ENCODE measurements at places on chromosomes 6 and 20. TPM values are rescaled to one million over a fixed set of nuclear protein-coding genes. Genes with fewer than 3 reads are reported as not detected.

GRCh38 chr6:72739368-72739779 lies 117.5 kb downstream of the KCNQ5 start:
- no peak for DNase-seq

DNA sequence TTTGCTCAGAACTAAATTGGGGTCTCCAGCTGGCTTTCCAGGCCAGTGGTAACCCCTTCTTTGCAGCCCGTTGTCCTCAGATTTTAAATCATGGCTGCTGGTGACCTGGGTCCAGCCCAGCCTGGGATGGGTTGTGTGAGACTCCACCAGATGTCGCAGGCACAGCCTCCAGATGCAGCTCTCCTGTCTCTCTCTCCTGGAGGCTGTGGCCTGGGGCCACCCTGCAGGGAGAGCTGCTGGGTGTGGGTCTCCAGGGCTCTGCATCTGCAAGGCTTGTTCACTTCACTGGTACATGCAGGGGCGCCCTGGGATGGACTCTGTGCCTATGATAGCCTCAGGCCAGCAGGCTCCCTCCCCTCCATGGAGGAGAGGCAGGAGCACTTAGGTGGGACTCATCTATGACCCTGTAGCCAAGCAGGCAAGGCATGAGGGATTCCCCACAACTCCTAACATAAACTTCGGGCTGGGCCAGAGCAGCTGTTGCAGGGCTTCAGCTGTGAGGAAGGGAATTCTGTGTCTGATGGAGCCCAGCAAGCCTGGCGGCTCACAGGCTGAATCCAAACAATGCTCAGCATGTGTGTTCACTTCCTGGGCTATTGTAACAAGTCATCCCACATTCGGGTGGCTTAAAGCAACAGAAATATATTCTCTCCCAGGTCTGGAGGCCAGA lies 94.7 kb upstream of the NXT1 start:
- DNase-seq, result no peak

- DNase-seq, result no peak
These were observed 2.0 kb downstream of the LAMP5 start for GRCh38 chr20:9516234-9516871.

DNA sequence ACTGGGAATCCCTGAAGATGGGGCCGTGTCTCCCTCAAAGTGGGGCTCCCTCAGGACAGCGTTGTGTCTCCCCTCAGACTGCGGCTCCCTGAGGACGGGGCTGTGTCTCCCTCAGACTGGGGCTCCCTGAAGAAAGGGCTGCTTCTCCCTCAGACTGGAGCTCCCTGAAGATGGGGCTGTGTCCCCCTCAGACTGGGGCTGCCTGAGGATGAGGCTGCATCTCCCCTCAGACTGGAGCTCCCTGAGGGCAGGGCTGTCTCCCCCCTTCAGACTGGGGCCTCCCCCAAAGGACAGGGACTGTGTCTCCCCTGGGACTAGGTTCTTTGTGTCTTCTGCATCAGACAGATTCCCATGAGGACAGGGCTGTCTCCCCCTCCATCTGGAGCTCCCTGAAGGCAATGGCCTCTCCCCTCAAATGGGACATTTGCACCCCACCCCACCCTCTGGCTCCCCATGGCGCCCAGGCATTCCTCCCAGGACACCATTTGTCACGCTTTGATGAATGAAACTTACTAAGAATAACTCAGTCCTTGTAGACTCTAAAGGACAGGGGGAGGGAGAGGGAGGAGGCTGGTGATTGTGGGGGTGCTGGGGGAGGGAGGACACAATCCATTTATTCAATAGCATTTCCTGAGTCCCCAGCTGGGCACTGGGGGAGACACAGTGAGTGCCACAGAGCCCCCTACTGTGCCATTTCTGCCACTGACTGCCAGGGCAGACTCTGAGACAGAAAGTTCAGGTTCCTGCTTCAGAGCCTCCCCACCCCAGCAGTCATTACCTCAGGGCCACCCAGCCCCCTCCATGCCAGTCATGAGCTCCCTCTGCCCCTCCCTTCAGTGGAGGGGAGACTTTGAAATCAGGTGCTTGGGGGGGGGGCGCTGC lies 122.4 kb downstream of the MRPL14 start:
- no peak for DNase-seq

GRCh38 chr6:57017069-57017468 lies 29.4 kb upstream of the KIAA1586 start:
- no peak for DNase-seq

DNA sequence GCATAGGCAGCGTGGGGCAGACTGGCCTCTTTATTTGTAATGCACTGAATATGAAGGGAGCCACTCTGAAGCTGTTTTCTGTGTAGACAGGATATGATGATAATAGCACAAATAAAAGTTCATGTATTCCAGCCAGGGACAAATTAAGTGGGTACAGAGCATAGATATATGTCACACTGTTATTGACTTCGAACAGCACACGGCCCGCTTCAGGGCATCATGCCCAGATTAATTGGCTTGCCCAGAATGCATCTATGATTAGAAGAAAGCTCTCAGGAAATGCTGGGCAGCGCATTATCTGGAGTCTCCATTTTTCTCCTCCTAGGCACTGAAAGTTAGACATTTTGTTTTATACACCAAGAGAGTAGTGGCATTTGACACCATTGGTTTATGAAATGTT lies 26.3 kb upstream of the SASH1 start:
- no peak for DNase-seq

DNA sequence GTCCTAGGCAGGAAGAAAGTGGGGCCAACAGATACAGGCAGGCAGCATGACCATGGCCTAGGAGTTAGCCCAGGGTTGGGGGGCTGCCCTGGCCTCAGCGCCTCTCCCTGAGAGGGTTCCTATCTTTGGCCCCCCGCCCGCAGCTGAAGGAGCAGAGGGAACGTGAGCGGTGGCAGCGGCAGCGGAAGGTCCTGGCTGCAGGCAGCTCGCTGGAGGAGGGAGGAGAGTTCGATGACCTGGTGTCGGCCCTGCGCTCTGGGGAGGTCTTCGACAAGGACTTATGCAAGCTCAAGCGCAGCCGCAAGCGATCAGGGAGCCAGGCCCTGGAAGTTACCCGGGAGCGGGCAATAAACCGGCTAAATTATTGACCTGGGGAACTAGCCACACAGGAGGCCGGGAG lies 32.6 kb downstream of the MOCS1 start:
- DNase-seq, result no peak

DNA sequence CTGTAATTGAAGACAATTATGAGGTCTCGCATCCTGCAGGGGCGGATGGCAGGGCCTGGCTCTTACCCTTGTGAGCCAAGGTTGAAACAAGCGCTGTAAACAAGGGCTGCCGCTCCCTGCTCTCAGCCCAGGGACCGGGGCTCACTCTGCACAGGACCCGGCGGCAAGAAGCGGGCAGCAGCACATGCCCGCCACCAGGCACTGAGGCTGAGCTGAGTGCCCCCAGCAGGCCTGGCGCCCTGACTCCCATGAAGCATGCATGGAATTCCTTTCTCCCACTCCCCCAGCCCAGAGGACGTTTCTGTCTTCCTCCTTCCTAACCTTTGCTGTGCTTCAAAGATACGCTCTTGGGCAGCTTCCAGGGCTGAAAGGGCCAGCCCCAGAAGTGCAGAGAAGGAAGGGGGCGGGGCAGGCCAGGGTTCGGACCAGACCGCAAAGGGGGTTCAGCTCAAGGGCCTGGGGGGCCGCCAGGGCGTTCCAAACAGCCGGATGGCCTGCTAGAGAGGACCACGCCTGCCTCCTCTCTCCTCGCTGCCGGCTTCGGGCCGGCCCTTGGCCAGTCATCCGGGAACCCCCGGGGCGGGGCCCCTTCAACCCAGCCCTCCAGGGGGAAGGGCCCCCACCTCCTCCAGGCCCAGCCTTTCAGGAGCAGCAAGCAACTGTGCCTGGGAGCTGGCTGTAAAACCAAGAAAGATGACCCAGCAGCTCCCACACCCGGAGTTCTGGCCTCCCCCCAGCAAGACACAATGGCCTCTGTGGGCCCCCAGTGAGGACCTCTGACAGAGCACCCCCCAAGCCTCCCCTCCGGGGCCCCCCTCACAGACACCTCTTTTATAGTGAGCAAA lies 109.9 kb downstream of the NOL4L start:
- peak; percentile 81 for DNase-seq

- no peak for DNase-seq
These were observed 16.1 kb upstream of the ROS1 start for GRCh38 chr6:117441824-117442264.

GRCh38 chr20:23488470-23488869 lies 2.4 kb upstream of the CST8 start:
- DNase-seq, result no peak

DNA sequence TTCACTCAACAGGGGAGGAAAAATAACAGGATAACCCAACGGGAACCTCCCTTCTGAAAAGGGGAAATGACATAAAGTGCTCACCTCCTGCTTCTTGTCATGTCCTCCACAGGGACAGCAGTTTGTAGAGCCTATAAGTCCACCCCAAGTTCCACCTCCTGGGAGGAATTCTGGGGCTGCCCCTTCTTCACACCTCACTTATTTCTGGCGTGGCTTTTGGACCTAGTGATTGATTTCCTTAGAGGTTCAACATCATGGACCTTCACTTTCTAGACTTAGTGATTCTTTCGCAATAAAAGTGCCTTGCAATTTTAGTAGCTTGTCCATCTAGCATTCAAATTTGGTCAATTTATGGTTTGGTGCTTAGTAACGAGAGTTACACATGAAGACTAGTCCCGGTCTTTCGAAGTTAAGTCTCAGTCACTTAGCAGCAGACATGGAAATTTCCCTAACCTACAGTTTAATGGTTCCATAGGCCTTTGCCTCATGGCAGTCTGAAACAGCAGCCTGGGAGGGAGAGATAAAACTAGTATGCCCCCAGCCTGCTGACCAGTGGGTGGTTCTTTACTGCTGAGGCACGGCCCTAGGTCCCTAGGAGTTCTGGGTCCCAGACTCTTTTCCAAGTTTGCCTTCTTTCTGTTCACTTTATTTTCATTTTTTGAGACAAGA lies 59.2 kb upstream of the CDKAL1 start:
- DNase-seq, result no peak

DNA sequence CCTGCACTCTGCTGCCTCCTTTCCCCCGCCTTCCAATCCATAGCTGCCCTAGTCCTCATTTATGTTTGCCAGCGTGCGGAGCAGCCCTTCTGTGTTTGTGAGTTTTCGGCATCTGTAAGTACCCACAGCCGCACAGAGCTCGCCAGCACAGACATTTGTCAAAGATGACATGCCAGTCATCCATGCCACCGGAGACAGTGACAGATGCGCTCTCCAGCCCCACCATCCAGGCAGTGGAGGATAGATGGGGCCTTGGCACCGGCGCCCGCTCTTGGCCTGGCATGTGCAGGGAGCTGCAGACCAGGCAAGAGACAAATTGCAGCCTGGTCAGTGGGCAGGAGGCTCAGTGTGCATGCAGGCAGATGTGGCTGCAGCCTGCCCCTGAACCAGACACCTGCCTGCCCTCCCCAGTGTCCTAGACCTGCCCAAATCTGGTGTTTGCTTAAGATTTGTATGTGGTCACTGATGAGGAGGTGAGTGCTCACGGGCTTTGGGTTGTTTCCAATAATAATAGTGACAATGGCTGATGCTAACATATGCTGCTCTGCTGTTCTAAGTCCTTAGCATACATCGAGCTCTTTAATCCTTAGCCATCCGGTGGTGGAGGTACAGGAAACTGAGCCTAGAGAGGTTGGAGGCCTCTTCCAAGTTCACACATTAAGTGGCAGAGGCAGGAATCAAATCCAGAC lies 78.1 kb downstream of the UNC5CL start:
- DNase-seq, result no peak

DNA sequence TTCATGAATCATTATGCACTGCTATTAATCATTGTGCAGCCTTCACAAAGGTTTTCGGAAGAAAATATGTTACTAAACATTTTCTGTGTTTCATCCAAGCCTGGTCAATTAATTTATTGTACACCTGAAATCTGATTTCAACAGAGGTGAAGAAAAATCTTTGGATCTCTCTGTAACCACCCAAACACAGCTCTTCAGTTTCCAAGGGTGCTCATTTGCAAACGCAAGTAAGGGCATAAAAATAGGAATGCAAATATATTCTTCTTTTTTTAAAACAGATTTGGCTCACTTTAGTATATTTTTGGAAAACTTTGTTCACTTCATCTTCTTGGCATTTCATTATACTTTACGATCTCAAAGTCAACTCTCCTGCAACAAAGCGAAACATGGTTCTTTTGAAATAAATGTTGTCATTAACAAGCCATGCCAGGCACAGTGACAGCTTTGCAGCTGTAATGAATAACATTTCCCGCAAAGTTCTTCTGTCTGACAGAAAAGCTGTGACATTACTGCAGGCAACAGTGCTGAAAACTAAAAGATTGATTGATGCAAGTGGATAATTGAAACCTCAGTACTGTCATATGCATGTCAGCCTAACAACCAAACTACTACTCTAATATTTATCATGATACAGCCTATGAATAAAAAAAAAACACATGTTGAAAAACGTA lies 348.3 kb downstream of the FRK start:
- DNase-seq, result no peak

GRCh38 chr6:168355716-168356522 lies 36.3 kb upstream of the DACT2 start:
- DNase-seq, result no peak

DNA sequence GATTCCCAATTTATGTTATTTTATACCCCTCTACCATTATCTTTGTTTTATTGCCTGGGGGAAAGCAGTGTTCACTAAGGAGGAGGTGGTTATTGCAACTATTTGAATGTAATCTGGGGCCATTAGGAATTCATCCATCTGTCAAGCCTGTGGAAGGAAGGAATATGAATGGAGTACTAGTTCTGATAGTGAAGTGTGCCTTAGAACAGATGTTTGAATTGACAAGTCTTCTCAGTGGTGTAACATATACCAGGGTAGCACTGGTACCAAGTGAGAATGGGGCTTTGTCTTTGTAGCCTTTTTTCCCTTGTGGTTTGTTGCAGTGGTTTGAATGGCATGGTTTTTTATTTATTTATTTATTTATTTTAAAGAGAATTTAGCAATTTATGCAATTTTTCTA lies 27.9 kb upstream of the HDAC2 start:
- no peak for DNase-seq

- no peak for DNase-seq
These were observed 6.0 kb upstream of the SMIM28 start for GRCh38 chr6:138371720-138372119.

DNA sequence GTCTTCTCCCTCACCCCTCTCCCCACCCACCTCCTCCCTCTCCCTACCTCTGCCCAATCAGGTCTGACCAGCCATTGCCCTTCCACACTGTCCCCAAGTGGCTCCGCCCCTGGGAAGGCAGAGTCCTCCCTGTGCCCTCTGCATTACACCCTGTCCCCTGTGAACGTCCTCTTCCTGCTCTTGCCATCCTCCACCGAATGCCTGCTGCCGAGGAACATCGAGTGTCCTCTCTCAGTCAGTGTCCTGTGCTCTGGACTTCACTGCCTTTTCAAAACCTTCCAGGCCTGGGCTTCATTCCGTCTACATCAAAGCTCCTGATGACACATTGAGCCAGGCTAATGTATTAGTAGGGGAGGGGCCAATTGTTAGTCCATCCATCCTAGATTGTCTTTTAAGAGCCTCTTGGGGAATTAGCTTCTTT lies 3.3 kb upstream of the PACSIN1 start:
- DNase-seq, result no peak

GRCh38 chr6:105678516-105678915 lies 275.6 kb upstream of the PREP start:
- no peak for DNase-seq

ROS1 gene
- polyA plus RNA-seq, result 0.11 TPM

RFX6 gene
- not detected for polyA plus RNA-seq

CD40 gene
- polyA plus RNA-seq, result 5.9 TPM

TRAPPC3L gene
- polyA plus RNA-seq, result 0.16 TPM

E2F1 gene
- 11.2 TPM for polyA plus RNA-seq

OOEP gene
- not detected for polyA plus RNA-seq

MAFB gene
- polyA plus RNA-seq, result 130 TPM

NKX2-2 gene
- polyA plus RNA-seq, result not detected

SUPT3H gene
- 20.2 TPM for polyA plus RNA-seq
